ENCODE measurements at places on chromosomes 5 and 9.

DNA sequence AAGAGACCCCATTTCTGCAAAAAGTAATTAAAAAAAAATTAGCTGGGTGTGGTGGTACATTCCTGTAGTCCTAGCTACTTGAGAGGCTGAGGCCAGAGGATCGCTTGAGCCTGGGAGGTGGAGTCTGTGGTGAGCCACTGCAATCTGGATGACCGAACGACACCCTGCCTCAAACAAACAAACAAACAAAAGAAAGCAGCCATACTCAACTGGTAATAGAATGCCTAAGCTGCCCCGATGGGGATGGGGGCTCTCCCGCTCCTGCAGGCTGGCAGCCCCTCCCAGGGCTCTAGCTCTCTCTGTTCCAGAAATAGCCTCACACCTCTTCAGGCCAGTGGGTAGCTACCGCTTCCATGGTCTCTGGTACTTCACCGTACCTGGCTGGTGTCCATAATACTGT, 241.8 kb downstream of the FANCC start:
- no peak for DNase-seq

DNA sequence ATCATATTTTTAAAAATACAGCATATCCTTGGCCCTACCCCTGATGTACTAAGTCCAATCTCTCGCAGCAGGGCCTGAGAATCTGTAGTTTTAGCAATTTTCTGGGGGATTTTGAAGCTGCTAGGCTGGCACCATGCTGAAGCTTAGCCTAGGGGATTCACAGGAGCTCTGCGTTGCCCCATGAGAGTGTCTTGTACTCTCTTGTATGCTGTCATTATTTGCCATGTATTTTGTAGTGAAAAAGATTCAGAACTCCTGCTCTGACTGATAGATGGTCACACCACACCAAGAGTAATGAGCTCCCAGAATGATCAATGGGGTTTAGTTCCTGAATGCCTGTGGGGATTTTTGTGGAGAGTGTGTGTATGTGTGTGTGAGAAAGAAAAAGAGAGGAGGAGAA, 20.7 kb upstream of the TRMT10B start:
- DNase-seq, result no peak

DNA sequence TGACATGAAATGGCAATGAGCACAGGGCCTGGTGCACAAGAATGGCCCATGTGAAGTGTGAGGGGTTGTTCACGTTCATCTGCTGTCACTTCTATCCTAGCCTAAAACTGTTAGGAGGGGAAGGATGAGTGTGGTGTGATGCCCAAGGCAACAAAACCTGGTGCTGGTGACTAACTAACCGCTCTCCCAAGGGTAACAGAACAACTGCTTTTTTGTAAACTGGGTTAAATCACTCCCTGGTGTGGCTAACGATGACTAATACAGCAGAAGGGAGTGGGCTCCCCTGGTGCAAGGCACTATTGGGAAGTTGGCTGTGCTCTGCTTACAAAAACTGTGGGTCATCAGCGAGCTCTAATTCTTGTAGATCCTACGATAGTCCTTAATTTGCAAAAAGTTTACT, 103.2 kb upstream of the VCAN start:
- no peak for DNase-seq

DNA sequence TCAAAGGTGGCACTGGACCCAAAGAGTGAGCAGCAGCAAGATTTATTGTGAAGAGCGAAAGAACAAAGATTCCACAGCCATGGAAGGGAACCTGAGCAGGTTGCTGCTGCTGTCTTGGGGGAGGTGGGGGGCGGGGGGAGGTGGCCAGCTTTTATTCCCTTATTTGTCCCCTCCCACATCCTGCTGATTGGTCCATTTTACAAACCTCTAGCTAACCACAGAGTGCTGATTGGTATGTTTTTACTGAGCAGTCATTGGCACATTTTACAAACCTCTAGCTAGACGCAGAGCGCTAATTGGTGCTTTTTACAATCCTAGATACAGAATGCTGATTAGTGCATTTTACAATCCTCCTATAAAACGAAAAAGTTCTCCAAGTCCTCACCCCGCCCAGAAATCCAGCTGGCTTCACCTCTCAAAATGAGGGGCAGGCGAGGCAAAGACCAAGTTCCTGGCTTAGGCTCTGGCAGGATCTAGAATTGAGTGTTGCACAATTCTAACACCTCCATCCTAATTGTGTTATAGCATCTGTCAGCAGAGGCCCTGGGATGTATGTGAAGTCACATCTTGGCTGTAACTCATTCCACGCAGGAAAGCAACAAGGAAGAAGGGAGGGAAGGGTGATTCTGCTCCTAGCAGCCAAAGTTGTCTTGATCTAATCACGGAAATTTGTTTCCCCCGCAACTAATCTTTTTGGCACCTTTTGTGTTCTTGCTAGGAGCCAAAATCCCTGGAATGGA, 34.3 kb downstream of the ROR2 start:
- no peak for DNase-seq

DNA sequence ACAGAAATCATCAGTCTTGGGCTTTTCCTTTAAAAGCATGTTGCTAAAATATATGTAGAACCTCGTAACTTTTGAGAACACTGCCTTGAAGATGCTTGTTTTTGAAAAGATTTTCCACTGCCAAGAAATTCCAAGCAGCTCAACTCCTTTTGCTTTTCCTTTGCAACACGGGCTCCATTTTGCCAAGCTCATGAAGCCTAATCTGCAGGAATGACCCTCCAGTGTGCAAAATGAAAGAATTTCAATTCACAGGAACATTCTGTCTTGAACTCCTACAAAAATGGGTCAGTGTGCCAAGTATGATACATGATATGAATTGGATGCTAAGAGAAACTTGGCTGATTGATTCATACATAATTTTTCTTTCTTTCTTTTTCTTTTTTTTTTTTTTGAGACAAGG, 35.4 kb upstream of the ERCC6L2 start:
- no peak for DNase-seq

DNA sequence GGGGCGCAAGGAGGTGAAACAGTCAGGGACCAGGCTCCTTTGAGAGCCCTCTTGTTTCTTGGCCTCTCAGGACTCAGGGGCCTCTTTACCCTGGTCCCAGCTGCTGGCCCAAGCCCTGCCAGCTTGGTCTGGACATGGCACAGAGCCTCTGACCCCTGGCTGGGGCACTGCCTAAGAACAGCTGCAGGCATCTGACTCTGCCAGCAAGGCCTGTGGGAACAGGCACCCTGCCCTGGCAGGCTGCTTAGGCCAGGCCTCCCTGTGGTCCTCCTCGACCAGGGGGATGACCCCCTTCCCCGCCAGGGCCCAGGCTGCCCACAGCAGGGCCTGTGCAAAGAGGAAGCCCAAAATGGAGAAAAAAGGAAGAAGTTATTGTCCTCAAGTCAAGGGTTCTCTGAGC, 25.5 kb downstream of the OLFML2A start:
- DNase-seq, result no peak

DNA sequence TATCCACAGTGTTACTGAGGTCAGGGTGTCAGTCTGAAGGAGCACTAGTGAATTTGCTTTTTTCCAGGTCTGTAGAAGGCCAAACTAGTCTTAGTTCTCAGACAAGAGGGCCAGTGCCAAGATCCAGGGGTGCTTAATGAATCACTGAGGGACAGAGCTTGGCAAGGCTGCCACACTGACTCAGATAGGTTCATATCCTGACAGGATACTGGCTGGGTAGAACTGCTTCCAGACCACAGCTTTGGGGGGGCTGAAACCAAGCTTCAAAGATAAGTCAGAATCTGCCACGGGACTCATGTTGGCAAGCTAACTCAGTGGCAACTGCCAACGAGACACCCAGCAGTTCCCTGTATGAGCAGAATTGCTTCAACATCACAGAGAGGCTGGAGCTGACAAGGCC, 1125.4 kb downstream of the EFNA5 start:
- DNase-seq, result no peak

DNA sequence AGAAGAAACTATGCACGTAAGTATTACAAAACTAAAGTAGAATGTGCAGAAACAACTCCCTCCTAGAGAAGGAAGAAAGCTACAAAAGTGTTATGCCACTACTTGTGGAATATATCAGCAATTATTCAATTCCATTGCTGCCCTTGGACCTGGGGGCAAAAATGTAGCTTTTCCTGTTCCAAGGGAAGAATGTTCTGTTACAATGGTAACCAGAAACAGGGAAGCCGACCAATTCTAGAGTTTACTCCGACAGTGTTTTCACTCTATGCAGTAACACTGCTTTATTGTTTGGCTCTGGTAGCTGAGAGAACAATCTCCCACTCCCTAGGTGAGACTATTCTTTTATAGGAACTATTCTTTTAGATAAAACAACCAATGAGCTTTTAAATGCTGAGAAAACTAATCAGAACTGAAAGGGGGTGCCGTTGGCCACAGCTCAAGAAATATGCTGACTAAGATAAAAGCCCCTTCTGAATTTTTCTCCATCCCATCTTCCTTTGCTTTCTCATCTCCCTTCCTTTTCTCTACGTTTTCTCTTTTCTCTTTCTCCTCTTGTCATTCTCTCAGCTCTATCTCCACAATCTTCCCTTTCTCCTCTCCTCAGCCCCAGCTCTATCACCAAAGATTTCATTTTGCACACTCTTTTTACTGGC, 54.1 kb downstream of the SLC1A3 start:
- DNase-seq, result no peak

DNA sequence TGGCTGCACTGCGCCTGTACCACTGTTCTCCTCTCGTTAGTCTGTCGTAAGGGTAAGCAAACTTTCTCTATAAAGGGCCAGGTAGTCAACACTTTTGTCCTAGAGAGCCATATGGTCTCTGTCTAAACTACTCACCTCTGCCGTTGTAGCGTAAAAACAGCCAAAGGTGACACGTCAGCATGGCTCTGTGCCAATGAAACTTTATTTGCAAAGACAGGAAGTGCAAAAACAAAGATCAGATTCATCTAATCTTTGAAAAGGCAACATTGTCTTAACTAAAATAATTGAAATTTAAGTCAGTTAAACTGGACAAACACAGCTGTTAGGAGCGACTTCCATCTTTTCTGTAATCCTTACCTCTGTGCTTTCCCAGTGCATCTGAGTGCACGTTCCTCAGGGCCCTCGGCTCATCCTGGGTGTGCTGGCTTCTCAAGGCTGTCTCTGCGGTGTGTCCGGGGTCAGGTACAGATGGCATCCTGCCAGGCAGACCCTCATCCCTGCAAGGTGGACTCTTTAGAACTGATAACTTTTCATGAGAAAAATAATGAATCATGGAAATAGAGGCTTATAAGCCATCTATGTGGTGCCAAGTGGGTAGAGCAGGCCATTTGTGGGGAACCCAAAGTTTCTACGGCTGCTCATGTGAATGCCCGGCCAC, 35.2 kb upstream of the IRX4 start:
- DNase-seq, result no peak

GRCh38 chr5:132049093-132049492, 11.4 kb upstream of the IL3 start:
- DNase-seq, result no peak

DNA sequence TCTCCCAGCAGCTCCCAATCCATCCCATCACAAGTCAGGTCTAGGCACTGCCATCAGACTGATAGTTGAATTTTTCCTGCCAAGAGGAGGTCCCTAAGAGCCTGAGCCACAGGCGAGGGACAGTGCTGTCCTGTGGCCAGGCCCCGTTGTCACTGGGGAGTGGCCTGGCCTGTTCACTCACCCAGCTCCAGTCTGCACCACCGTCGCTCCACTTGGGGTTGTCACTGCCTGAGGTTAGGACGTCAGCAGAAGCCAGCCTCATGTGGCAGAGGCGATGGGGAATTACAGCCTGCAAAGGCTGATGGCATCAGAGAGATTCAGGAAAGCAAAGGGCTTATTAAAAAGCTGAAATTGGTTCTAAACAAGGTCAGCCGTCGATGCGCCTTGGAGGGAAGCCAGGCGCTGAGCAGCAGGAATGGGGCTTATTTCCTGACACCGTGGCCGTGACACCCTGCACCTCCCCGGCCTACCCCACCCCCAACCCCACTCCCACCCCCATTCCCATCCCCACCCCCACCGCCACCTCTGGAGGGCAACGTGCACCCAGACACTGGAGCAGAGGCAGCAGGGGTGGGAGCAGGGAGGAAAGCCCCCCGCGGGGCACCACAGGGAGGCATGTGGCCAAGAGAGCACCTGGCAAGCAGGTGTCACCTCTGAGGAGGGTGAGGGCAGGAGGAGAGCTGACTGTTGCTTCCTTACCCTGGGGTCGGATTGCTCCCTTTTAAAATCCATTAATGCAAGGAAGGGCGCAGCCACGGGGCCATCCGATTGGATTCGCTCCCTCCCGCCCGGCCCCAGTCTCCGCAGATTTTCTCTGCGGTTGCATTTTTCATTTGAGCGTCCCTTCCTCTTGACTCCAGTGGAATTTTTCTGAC, 3.1 kb upstream of the DBH start:
- DNase-seq, result no peak
